Activated CD8-positive, alpha-beta T cell treated with anti-CD3 and anti-CD28 coated beads, Interleukin-2, amount 10 ng/mL, durations not matched to agents 7 days and 5 days (primary cell): ENCODE measurements at places on chromosomes 11 and 22. TPM values are rescaled to one million over a fixed set of nuclear protein-coding genes. Genes with fewer than 3 reads are reported as not detected.

The PHETA2 gene
- total RNA-seq, result 1.6 TPM

- no peak for DNase-seq
Measured at GRCh38 chr11:69880826-69881445, 61.7 kb upstream of the FGF3 start.

DNA sequence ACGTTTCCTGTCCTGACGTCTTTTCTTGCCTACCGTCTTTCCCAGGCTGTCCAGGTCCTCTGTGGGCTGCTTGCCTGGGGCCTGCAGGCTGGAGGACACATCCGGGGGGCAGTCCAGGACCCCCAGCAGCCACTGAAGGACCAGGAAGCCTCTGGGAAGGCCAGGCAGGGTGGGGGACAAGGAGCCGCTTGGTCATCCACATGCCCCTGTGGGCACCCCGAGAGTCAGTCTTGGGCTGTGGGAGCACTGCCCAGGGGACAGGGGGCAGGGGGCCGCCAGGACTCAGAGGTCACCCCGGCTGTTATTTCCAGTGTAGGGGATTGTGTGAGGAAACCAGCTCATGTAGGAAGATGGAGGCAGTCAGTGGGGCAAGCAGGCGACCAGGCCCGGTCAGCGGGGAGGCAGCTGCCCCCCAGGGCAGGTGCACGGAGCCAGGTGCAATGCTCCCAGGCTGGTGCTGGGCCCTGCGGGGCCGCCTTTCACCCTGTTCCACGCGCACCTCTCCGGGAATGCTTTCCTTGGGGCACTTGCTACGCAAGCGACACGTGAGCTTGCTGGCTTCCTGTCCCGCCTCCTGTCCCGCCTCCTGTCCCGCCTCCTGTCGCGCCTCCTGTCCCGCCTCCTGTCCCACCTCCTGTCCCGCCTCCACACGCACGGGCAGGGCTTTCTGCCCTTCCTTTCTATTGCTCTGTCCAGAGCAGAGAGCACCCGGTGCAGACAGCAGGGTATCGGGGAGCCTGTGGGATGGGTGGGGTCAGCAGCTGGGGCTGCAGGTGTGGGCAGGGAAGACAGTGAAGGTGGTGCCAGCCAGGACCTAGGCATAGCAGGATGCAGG is 39.5 kb downstream of the MUC5B start:
- peak; percentile 92 for DNase-seq

The SCGB1C1 gene
- not detected for total RNA-seq

The WEE1 gene
- total RNA-seq, result 73.3 TPM

- DNase-seq, result no peak
Measured at GRCh38 chr22:44211946-44212930, 31.5 kb downstream of the PARVG start.

DNA sequence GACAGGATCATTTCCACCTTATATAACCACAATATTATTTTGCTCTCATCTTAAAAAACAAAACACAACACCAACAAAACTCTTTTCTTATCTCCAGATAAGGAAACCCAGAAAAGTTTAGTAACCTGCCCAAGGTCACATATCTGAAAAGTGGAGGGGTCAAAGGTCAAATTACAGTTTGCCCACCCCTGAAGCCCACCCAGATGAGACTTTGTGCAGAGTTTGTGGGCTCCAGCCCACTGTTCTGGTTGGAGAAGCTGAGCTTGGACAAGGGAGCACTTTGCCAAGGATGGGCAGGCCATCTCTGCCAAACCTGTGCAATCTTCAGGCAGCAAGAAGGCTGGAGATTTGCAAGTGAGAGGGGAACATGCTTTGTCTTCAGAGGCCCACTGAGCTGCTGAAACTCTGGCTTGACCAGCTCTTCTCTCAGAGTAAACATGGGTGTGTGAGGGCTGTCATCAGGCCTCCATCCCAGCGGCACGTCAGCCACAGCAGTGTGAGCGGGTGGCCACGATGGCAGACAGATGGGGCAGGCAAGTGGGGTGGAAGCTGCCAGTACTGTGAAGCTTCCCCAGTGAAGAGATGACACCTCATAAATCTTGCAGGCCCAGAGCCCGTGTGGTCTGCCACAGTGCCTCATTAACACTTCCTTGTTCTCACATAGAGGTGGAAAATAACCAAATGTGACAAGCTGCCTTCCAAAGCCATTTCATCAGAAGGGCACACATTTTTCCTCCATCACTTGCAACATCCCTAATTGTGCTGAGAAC is 111.8 kb downstream of the CCDC81 start:
- DNase-seq, result no peak

The VEGFB gene
- 81.5 TPM for total RNA-seq

DNA sequence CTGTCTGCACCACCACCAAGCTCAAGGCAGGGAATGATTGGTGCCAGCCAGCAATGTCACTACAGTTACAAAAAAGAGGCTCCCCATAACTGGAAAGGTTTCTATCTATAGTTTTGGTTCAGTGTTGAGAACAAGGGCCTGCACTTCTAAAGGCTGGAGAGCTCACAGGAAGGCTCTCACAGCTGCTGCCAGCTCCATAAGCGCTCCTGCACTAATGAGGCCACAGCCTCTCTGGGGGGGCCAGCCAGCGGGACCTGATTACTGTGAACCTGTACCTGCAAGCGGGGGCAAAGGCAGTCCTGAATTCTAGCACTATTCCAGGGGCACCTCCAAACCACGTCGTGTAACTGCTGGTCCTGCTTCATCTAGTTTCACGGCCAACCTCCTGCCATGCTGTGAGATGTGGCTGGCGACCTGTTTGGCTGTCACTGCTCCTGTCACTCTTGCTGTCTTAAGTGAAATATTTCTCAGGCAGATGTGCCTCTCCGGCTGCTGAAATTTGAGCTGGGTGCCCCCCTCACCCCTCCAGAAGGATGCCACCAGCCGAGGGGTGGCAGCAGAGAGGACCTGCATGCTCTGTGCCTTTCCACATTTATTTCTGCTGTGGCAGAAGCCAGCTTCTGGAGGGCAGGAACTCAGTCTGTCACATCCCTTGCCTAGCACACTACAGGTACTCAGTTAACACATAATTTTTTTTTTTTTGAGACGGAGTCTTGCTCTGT is 53.3 kb upstream of the ARFGAP3 start:
- DNase-seq, result no peak

DNA sequence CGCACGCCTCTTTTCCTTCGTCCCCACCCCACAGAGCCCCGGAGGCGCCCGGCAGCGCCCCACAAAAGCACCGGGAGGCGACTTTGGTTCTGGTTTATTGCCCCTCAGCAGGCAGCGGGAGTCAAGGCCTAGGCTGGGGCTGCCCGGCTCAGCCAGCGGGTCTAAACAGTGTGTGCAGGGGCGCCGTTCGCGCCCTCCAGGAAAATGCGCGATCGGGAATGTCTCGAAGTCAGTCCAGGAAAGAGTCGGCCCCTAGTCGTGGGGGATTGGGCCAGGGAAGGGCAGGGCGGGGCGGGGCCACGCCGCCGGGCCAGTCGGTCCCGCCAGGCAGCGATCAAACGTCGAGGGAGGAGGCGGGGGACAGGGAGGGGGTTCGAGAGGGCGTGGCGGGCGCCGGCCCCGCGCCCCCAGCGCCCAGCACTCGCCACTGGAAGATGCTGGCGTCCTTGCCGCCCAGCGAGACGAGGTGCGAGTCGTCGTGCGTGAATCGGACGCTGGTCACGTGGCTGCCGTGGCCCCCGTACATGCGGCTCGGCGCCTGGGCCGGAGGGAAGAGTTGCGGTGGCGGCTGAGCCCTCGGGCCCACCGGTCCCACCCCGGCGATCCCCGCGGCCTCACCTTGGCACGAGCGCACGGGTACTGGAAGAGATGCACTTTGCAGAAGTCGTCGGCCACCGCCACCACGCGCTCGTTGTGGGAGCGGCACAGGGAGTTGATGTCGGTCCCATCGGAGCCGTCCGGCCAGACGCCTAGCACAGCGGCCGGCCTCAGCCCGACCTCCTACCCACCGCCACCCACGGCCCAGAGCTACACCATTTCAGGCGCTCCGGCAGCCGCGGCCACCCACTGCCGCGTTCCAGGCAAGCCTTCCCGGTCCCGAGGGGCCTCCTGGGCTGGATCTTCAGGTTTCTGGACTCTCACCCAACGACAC is 741 bp upstream of the MTA2 start:
- peak; percentile 35 for DNase-seq
